ENCODE measurements at places on chromosomes 11 and 22. TPM values are rescaled to one million over a fixed set of nuclear protein-coding genes. Genes with fewer than 3 reads are reported as not detected.

DNA sequence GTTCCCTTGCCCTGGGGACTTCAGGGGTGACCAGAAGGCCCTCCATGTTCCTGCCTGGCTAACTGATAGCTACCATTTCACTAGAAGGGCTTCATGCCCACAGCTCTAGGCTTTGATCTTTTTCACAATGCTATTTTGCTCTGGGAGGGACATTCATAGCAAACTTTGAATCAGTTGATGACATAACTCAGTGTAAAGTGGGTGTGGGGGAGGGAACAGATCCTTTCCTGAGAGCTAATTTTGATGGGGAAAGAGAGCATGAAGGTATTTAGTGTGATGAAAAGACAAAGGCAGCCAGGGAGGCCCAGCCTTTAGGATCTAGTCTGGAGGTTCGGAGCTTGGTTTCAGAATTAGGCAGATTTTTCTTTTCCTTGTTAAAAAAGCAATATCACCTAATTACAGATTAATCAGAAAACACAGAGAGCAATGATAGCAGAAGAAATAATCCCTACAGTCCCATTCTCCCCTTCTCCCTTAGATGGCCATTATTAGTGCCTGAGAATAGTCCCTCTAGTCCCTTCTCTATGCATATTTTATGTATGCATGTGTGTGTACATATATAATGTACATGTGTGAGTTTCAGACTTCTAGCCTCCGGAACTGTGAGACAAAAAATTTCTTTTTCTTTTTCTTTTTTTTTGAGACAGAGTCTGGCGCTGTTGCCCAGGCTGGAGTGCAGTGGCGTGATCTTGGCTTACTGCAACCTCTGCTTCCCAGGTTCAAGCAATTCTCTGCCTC is 46.9 kb downstream of the YWHAH start:
- no peak for DNase-seq

Gene FCHSD2
- total RNA-seq: 6.0 TPM

GRCh38 chr11:45489281-45489905 is 176.0 kb downstream of the CHST1 start:
- DNase-seq: no peak

DNA sequence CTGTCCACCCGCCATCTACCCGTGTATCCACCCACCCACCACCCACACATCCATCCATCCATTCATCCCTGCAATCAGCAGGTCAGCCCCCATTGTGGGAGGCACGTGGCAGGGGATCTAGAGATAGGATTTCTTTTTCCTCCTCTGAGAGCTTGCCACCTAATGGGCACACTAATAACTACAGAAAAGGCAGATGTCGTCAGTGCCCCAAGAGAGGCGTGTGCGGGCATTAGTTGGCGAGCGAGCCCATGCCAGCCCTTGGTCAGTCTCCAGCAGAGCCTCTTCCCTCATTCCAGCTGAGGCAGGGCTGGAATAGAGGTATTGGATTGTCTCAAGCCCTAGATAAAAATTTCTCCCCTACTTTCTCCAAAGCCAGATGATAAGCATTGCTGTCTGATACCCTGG is 9.7 kb downstream of the USP2 start:
- no peak for DNase-seq

DNA sequence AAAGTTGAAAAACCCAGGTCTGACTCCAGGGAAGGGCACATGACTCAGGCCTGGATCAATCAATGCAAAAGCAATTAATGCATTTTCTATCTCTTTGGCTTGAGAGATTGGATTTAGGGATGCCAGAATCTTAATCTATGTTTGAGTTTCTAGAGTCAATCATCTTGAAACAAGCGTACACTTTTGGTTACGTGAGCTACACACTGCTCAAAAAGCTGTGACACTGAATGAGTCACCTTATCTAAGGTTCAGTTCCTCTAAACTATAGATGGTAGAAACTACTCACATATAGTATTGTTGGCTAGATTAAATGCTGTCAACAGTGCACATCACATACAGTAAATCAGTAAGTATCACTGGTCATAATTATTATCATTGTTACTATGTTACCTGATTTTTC is 24.2 kb downstream of the MRE11 start:
- no peak for DNase-seq

DNA sequence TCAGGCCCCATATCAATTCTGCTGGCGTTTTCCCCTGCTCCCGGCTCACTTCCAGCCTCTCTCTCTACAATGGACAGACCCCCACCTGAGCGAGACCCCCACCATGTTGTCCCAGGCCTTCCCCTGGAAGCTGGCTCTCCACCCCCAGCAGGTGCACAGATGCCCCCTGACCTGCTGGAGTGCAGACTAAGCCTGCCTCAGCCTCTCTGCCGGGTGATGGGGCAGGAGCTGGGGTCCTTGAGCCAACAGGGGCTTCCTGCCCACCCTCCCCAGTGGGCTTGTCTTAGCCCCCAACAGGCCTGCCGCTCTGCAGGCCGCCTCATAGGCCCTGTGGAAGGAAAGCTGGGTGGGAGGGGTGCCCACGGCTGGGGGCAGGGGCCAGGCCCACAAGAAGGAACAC is 10.0 kb downstream of the ELFN2 start:
- no peak for DNase-seq

Gene A4GALT
- 16.2 TPM for total RNA-seq

DNA sequence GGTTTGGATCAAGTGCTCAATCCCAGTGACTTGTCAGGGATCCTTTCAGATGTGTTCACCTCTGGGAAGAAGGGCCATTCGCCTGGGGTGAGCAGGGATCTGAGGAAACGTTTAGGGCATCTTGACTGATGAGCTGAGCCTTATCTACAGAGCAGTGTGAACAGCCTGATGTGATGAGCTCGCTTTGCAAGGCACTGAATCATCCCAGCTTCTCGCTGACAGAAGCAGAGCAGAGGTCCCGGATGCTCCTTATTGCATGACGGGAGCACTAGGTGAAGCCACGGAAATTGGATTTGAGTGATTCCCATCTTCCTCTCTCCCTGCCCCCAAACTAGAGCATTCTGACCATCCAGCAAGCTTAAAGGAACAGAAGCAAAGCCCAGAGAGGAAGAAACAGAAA is 46.5 kb downstream of the SEZ6L start:
- no peak for DNase-seq

- DNase-seq: no peak
Observed at GRCh38 chr11:22763166-22763565, 66.4 kb downstream of the SVIP start.

Gene CCDC117
- total RNA-seq: 17.1 TPM

GRCh38 chr11:88231894-88232482 is 56.7 kb upstream of the RAB38 start:
- DNase-seq: no peak

DNA sequence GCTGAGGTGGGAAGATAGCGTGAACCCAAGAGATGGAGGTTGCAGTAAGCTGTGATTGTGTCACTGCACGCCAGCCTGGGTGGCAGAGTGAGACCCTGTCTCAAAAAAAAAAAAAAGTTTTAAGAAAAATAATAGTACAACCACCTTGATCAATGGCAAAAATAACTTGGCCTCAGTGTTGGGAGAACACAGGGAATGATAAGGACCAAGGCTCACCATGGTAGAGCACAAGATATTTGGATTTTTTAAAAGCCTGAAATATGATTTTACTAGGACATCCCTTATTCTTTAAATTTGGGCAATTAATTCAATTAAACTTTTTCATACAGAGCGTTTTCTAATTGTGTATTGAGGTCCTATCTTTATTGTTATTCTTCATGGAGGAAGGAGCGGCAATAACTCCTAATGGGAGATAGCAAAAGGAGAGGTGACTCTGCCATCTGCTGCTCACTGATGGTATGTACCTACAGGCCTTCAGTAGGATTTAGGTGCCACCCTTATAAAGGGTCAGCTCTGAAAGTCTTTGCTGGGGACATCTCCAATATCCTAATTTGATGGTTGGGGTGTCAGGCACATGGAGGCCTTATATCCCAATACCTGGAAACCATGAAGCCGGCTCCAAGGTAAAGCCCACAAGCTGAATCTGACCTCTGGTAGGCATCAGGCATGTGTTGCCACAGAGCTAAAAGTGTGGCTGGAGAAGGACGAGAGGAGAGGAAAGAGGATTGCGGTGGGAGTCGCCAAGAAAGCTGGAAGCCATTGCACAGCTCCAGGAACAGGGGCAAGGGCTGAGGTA is 21.9 kb upstream of the POLD3 start:
- no peak for DNase-seq

Gene SERPINH1
- 231 TPM for total RNA-seq

- DNase-seq: no peak
Observed at GRCh38 chr11:126695293-126695692, 305.3 kb downstream of the KIRREL3 start.

All from epithelial cell of proximal tubule (primary cell).